Hypothalamus (tissue), 51 donors: ENCODE measurements at places on chromosomes 12 and 14.

GRCh38 chr12:54394281-54394719 is 9.8 kb upstream of the ZNF385A start:
- no peak for DNase-seq

- DNase-seq: no peak
Measured at GRCh38 chr14:100069161-100069800, 4.1 kb downstream of the EVL start.

GRCh38 chr12:113983777-113984448 is 17.8 kb upstream of the RBM19 start:
- DNase-seq: no peak

GRCh38 chr14:53306267-53306721 is 153.2 kb upstream of the DDHD1 start:
- no peak for DNase-seq

DNA sequence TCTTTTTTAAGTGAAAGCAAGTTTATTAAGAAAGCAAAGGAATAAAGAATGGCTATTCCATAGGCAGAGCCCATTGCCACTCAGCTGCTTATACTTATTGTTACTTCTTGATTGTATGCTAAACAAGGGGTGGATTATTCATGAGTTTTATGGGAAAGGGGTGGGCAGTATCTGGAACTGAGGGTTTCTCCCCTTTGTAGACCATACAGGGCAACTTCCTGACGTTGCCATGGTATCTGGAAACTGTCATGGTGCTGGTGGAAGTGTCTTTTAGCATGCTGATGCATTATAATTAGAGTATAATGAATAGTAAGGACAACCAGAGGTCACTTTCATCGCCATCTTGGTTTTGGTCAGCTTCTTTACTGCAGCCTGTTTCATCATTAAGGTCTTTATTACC is 66.3 kb upstream of the AMN start:
- no peak for DNase-seq

DNA sequence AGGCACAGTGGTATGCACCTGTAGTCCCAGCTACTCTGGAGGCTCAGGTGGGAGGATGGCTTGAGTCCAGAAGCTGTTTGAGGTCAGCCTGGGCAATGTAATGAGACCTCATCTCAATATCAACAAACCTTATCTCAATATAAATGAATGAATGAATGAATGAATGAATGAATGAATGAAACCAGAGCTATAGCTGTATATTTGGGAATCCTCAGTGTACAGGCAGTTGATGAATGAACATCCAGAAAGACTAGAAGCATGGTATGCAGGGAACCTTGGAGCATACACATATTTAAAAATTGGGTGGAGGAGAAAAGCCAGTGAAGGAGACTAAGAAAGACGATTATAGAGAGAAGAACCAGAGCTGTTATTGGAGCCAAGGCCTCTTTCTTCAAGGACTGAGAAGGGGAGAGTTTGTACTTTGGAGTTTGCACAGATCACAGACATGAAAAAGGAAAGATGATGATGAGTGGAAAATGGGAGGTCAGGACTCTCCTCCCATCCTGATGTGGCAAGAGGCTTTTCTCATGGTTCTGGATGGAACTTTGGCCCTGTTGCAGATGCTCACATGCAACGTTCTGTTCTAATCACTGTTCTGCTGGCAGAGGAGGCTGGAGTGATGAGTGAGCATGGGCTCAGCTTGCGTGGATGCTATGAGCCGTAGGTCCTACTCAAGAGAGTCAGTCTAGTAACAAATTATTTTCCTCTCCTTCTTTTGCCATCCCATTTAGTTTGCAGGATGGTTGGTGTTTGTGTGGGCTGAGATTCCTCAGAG is 114.4 kb downstream of the PRKCH start:
- no peak for DNase-seq

DNA sequence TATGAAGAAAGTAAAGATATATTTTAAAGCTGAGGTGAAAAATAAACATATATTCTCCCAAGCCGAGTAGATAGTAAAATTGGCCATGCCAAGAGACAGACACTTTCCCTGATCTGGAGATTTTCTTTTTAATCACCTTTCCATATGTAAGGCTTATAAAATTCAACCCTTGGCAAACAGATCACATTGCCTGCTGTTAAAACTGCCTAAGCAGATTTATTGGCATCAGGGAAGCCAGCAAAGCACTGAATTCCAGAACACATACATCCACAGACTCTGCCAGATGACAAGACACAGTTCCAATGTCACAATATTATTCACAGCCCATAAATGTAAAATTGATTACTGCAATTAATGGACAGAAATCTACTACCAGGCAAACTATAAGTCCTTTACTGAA is 78.2 kb upstream of the GARIN2 start:
- DNase-seq: no peak

DNA sequence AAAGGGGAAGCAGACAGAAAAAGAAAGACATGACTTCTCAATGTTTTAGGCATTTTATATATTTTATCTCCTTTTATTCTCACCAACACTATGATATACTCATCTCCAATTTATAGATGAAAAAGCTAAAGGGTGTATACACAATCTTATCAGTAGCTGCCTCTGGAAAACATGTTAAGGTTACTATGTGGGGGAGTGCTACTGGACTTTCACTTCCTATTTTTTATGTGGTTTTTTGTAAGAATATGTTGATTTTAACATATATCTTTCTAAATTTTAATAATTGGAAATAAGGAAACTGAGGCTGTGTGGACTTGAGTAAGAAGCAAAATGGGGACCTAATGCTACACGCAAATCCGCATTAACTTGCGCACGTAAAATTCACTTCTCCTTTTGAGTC is 99.6 kb upstream of the PDE3A start:
- no peak for DNase-seq

GRCh38 chr12:124655698-124656516 is 88.5 kb upstream of the NCOR2 start:
- DNase-seq: peak; percentile 91

DNA sequence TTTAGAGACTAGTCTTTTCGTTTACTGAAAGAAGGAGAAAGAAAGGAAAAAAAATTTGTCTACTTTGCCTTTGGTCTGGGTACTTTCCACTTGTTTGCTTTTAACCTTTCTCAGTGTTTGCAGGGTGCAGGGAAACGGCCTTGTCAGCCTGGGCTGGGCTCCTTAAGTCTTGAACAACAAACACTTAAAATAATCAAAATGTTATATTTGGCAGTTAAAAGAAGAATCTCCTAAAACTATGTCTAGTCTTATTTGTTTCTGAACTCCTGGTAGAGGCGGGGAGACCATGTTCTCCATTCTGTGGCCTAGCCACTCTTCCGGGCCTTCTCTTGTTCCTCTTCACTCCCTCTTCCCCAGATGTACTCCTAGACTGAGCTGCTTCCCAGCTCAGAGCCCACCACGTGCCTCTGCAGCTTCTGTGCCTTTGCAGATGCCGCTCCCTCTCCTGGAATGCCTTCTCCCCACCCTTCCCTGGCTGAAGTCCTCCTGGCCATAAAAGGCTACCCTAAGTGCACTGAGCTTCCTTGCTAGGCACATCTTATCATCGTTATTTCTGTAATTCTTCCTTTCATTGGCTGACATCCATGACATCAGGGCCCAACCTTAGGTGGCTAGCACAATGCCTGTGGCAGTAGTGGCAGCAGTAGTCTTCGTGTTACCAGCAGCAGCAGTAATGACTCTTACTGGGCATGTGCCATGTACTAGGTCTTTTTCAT is 432.9 kb downstream of the ZFP36L1 start:
- peak; percentile 43 for DNase-seq

DNA sequence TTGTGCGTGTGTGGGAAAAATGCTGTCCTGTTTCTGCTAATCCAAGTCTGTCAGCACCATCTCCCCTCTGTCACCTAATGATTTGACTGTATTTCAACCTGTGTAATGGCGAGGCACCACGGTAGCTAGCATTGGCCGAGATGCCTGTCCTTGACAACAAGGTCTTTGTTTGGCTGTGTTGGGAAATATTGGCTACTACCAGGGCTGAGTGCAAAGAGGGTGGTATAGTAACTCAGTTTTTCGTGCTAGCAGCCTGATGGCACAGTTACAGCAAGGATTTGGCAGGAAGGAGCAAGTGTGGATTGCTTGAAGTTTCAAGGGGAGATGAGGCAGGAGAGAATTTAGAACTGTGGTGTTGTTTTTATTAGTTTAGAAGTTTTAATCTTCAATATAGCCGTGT is 440.3 kb upstream of the RGS6 start:
- no peak for DNase-seq
